ENCODE measurements at places on chromosomes 3 and 15.

DNA sequence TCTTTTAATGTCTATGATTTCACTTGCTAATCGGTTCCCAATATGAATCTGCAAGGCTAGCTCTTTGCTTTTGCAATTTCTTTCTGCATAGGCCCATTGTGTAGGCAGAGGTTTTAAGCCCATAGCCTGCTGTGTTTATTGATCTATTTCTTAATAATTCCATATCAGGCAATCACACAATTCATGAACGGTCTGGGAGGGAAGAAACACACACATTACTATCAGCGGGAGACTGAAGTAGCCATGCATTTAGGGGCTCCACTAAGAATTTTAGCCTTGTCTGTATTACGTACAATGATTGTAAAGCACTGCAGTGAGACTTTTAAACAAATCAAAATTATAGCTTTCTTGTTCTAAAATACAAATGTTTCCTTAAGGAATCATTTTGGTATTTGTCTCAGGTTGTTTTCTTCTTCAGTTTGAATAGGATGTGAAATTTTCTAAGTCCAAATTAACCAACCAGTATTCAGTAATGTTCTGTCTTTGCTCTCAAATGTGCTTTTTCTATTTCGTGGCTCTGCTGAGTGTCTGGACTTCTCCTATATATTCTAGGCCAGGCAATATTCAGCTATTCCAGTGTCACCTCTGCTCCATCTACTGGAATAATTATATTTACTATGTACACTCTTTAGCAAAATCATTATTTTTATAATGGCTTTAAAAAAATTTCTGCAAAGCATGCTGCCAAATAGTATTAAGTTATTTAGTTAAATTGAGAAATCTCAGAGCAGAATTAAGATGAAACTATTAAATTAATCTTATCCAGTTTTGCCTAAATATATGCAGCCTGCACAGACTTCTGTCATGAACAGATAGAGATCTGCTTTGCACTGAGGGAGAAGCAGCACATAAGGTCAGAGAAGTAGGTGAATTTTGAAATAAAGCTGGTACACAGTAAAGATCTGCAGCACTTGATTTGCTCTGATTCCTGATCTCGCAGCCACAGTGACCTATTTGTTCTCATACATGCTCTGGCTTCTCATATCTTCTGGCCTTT, 103.0 kb upstream of the NAALADL2 start:
- no peak for DNase-seq

- peak; percentile 55 for DNase-seq
Measured at GRCh38 chr3:118501152-118501551, 533.5 kb downstream of the IGSF11 start.

- DNase-seq, result no peak
Measured at GRCh38 chr3:107662586-107662985, 139.8 kb downstream of the BBX start.

GRCh38 chr15:71761649-71762048, 48.7 kb upstream of the NR2E3 start:
- no peak for DNase-seq

DNA sequence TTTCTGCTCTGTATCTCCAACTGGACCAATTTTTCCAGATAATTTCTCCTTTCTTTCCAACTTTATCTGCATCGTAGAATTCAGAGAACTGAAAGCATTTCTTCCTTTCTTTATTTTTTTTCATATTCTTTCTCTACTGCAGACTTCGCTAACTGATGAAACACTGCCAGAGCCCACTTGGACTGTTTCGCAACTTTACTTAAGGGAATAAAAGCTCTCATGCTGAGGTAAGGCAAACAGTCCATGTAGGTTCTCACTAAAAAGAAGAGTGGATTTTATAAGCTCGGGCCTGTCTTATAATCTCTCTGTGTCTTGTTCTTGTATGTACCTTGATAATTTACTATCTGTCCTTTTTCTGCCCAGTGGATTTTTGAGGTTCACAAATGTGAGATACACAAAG, 163.5 kb downstream of the CNTN4 start:
- no peak for DNase-seq

DNA sequence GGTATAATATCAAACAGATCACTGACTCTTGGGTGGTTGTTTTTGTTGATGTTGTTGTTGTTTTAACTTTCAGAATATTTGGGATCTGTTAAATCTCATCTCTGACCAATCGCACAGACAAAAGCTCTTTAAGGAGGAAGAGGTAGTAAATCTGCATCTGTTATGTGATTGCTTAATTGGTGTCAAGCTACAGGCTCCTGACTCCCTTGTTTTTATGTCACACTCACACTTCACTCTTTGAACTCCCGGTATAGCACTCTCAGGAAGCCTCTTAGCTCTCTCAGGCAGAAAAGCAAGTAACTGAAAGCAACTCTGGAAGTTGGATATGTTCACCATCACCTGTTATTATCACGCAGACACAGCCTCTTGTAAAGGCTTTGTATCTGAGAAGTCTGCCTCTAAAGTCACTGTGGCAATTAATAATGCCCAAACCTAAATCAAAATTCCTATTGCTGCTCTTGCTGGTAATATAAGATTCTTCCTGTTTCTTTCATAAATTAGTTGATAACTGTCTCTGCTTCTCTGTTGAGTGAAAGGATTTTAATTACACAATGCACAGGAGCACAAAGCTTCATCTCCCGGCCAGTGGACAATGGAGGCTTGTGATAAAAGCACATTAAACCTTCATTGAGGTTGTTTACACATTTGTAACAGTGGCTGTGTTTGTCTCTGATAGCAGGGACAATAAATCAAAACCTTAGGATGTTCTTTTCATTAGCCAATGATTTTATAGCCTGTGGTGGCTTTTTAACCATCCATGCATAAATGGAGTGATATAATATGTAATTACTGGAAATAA, 576.7 kb downstream of the MFSD1 start:
- DNase-seq, result peak; percentile 21

DNA sequence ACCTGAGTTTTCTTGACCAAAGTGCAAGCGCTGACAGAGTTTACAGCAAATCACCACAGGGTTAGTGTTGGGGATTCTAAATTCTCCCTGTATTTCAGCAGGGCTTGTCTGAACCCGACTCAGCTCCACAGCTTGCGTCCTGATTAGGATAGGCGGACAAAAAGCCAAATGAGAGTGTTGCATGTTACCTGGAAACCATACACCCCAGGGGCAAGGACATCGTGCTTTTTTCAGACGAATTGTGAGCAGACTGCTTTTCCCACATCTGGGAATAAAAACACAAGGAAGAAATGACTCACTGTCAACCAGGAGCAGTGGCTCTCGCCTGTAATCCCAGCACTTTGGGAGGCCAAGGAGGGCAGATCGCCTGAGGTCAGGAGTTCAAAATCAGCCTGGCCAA, 3.0 kb downstream of the DZIP1L start:
- DNase-seq, result no peak

DNA sequence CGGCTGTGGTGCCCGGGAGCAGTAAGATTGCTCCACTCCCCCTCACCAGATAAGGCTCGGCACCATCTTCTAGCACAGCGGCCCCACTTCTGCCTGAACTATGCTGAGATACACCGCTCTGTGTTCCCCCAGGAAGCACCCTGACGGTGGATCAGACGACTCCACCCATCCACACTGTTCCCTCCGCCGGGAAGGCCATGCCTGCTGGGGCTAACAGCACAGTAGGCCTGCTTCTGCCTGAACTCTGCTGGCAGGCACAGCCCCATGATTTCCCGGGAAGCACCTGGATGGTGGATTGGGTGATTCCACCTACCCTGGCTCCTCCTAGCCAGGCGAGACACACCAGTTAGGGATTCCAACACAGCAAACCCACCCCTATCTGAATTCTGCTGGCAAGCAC, 36.3 kb upstream of the PPM1L start:
- DNase-seq, result no peak

DNA sequence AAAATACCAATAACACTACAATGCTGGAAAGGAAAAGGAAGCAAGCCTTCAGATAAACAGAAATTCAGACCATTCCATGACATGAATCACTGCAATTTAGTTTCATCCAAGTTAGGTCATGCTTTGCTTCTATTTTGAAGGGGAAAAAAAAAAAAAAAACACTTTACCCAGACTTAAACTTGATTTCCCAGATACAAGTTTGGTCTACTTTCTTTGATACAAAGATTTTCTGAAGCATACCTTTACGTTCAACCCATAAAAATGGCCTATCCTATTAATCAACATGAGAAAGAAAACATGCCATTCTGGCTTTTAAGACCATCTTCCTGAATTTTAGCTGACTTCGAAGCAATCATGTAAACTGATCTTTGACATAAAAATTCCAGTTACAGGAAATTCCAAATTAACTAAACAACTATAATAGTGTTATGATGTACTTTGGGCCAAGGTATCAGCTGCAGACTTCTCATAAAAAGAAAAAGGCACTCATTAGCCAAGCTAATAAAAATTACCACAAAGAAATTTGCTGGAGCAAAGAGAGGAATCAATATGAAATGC, 12.6 kb downstream of the OSBPL10 start:
- no peak for DNase-seq

- DNase-seq, result no peak
Measured at GRCh38 chr3:183018421-183019192, 38.3 kb upstream of the DCUN1D1 start.

DNA sequence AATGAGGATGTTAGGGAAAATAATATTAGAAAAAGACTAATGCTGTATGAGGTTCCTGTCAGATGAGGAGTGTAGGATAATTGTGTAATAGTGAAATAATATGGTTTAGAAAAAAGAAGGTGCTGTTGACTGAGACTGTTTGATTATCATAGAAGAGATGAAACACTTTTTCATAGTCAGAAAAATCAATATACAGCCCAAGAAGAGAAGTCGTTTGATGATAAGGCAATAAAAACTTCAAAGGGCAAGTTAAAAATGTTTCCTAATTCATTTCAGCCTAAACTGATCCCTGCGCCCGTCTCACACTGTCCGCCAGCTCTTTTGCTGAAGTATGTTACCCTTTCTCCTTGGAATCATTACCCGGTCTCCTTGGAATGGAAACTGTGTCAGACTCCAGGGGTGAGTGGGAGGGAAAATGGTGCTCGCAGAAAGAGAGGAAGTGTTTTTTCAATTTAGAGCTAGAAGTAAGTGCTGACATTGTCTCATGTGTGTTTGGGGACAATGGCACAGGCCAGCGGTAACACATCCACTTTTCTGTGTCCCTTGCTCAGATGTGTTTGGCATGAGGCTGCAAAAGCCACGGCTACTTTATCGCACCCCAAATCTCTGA, 23.6 kb downstream of the DUT start:
- DNase-seq, result no peak

GRCh38 chr15:43275740-43276562, 9.2 kb upstream of the TGM5 start:
- no peak for DNase-seq

GRCh38 chr15:90106522-90107117, 4.4 kb upstream of the IDH2 start:
- peak; percentile 50 for DNase-seq

GRCh38 chr3:140403079-140403478, 274.8 kb upstream of the TRIM42 start:
- no peak for DNase-seq

GRCh38 chr3:69787436-69788168, 48.3 kb downstream of the MITF start:
- no peak for DNase-seq

DNA sequence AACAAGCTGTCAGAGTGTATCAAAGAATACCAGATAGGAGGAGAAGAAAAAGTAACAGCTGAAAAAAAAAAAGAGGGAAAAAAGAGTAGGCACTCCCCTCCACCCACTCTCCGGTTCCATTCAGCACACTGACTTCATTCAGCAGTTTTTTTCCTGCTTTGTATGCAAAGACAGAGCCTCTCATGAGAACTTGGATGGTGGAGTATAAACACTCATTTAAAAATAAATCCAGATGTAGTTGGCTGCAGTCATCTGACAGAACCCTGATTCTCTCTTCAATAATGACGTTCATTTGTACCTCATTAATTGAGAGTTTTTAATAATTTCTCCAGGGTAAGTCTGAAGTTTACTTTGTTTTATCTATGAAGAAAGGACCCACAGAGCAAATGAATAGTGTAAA, 81.0 kb downstream of the TMEM108 start:
- DNase-seq, result no peak

GRCh38 chr3:194174980-194175379, 39.0 kb downstream of the HES1 start:
- no peak for DNase-seq

DNA sequence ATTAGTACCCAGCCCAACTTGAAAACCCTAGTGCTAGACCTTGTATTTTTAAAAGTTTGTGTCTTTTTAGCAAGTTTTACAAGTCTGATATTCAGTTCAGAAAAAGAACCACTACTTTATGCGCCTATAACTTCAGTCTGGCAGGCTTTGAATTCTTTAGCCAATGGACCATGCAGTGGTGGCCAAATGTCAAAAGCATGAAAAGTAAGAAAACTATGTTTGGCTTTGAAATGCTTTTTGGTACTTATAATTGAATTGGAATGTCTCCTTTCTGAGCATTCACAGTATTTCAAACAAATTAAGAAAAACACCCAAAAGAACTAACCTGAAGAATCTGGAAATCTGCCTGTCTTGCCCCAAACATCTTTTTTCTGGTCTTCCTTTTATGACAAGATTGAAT, 12.8 kb downstream of the WDR48 start:
- no peak for DNase-seq

- no peak for DNase-seq
Measured at GRCh38 chr3:24812116-24812515, 317.5 kb upstream of the THRB start.

DNA sequence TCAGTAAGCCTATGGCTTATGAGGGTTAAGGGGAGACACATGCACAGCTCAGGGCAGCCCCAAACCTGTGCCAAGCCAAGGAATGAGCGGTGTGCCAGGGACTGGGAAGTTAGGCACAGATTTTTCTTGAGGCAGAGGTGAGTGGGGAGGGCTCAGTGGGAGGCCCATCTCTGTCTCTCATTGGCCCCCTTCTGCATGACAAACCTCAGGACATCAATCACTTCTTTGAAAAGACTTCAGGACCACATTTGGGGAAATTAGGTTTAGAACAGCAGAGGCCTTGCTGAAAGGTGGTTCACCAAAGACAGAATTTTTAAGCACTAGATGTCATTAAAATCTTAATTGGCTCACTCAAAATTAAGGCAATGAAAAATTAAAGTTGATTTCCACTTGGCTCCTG, 57.2 kb downstream of the RAB11A start:
- DNase-seq, result no peak
